Bone marrow (tissue), 2 donors: ENCODE measurements at places on chromosomes 12 and 14.

- DNase-seq = peak; percentile 47
Observed at GRCh38 chr12:109804820-109805761, 28.1 kb downstream of the TRPV4 start.

GRCh38 chr14:93927800-93928145, 629 bp downstream of the FAM181A start:
- no peak for DNase-seq

DNA sequence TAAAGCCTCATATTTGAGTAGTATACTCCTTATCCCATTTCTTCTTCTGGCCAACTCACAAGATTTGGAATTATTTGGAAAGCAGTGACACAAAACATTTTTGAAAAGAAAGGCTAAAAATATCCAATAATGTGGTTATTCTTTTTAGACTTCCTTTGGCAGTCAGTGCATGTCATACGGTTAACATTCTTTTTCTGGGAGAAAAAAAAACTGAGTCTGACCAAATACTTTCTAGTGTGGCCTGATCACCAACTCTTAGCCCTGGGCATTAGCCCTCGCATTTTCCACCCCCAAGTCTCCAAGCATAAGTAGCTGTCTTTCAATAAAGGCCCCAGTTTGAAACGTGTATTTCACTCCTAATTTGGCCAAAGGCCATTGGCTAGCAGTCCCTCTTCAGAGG, 5.9 kb downstream of the RASSF3 start:
- no peak for DNase-seq

DNA sequence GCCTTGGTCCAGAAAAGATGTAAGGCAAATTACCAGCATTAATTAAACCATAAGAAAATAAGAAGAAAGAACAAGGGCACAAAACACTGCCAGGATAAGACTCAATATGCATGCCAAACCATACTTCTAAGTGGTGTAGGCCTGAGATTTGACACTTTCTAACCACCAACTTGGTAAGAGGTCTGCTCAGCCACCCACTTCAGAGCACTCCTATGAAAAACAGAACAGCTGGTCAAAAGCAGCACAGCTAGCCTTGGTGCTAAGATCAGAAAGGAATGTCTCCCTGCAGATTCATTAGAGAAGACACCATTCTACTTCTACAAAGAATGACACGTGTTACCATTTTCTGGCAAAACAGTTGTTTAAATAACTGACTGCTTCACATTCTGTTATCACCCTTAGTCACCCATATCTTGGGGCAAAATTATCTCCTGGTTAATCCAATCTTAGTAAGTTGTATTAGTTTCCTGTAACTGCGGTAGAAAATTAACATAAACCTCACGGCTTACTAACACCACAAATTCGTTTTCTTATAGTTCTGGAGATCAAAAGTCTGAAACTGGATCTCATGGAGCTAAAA, 13.2 kb downstream of the RPS6KA5 start:
- no peak for DNase-seq

- DNase-seq = peak; percentile 40
Observed at GRCh38 chr14:92613008-92613658, 99.6 kb downstream of the RIN3 start.

DNA sequence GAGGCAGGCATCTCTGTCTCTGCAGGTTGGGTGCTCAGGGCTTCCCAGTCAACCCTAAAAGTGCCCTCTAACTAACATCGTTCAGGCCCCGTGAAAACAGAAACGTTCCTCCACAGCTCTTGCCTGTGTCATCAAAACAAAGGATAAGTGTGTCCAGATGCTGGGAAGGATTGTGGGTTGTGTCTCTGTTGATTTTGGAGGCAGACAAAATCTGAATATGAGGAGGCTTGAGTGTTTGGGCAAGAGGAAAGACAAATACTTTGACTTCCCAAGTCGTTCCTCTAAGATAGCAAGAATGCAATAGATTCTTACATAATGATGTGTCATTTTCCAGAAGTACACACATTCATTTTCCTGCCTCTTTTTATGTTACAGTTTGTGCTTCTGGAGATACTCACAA, 52.9 kb downstream of the SERPINA3 start:
- DNase-seq = no peak

- DNase-seq = no peak
Observed at GRCh38 chr12:111166779-111167540, 201.9 kb downstream of the PHETA1 start.

DNA sequence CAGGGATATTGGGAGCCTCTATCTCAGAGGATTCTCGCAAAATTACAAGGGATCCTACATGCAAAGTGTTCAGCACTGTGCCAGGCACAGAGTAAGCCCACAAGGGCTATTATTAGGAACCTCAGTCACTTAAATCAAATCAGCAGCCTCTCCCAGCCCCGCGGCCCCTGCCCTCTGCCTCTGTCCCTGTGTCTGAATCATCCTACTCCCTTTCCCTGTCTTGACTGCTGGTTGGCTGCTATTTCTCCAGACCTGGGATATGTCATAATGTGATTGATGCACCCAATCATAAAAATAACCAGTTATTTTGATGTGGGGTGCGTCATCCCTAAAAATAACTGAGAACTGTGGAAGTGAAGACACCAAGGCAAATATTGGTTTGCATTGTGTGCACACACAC, 176.3 kb downstream of the KSR2 start:
- no peak for DNase-seq

DNA sequence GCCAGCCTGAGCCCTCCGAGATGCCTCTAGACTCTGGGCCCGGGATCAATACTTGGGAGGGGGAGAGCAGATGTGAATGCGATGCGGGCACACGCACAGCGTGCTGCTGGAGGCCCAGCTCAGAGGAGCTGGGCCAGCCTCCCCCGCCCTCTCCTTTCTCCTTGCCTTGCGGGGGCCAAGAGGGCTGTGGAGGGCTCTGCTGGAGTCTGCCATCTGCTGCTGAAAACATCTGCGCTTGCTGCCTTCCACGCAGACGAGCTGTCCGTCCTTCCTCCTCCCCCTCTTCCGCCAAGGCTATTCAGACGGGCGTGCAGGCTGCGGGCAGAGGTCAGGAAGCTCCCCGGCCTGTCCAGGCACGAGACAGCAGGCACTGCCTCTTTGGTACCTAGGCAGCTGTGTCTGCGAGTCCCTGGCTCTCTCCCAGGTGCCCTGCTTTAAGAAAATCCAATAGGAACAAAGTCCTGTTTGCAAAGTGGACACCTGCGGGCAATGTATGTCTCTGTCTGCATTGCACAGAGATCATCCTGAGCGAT, 75.2 kb downstream of the SPRING1 start:
- DNase-seq = no peak

DNA sequence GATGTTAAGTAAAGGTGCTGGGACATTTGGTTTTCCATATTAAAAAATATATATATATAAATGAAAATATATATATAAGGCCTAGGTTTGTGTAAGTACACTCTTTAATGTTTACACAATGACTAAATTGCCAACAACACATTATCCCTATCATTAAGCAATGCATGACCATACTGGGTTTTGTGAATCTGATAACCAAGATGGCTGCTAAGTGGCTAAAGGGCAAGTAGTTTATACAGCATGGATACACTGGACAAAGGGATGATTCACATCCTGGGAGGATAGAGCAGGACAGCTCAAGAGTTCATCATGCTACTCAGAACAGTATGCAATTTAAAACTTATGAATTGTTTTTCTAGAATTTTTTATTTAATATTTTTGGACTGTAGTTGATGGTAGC, 89.3 kb downstream of the FIGNL2 start:
- no peak for DNase-seq

DNA sequence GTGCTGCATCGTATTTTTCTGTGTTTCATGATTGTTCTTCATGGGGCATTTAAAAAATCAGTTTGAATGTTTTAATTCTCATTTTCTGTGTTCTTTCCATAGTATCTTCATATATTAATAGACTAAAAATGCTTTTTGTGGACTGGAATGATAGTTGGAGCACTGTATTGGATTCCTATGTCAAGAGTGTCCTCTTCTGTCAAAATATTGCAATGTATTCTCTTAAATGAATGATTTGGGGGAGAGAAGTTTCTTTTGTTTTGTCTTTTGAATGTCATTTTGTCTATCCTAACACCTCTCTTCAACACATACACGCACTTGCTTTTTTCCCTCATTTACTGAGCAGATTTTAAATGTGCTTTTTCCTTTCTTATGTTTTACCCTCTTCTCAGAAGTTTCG, 4.7 kb upstream of the EIF2S3B start:
- no peak for DNase-seq

DNA sequence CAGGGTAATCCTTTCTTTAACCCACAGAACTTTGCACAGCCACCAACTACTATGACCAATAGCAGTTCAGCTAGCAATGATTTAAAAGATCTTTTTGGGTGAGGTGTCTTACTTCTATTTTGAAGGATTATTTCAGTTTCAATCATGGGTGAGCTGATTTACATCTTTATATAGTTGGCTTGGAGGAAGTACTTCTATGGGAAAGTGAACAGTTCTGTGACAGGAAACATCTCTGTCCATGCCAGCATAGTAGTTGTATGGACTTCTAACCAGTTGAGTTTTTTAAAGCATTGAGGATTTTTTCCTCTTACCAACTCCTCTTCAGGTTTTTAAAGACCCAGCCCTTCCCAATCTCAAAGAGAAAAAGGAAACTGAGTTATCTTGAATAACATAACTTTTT, 17.8 kb upstream of the SLC17A8 start:
- DNase-seq = no peak

DNA sequence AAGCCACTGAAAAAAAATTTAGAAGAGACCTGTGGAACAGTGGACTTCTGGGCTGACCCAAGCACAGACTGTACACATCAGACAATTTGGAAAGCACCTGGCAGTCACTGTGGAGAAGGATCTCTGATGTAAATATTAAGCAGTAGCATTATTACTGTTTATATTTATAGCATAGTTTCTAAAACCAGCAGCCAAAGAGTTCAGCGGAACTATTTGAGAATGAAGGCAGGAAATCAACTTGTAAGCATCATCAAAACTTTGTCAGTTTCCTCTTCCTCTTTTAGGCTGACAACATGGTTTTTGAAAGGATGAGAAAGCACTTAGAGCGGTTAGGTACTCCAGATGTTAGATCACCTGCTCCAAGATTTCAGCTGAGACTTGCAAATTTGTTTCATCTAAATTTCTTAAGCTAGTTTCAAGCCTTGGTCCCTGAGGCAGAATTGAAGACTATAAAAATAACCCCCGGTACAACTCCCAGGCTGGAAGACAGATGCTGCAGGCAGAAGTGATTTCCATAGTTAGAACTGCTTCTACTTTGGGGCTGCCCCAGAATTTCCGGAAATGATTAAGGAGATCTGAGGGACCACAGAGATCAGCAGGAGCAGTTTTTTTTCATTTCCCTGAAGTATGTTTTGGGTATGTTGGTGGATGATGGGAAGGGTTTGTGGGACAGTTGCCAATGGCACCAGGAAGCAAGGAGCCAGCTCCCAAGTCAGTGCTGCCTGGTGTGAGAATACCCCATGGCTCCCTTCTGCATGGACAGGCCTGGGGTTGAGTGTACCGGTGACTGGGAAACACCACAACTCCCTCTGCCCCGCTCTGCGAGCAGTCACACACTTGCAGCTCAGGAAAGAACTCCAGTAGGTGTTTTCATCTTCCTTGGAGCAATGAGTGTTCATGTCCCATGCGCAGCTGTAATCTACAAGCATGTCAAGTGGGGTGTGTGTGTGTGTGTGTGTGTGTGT, 354.5 kb downstream of the NUAK1 start:
- DNase-seq = no peak
